Activated naive CD8-positive, alpha-beta T cell treated with anti-CD3 and anti-CD28 coated beads, Interleukin-2, amount 10 ng/mL, durations not matched to agents 7 days and 5 days (primary cell): ENCODE measurements at places on chromosomes 5 and 9. TPM values are rescaled to one million over a fixed set of nuclear protein-coding genes. Genes with fewer than 3 reads are reported as not detected.

ZFP2 gene
- total RNA-seq = 0.89 TPM

ANKRD18B gene
- not detected for total RNA-seq

GRCh38 chr5:165573445-165573844, 2068.0 kb downstream of the MAT2B start:
- DNase-seq = no peak

DNA sequence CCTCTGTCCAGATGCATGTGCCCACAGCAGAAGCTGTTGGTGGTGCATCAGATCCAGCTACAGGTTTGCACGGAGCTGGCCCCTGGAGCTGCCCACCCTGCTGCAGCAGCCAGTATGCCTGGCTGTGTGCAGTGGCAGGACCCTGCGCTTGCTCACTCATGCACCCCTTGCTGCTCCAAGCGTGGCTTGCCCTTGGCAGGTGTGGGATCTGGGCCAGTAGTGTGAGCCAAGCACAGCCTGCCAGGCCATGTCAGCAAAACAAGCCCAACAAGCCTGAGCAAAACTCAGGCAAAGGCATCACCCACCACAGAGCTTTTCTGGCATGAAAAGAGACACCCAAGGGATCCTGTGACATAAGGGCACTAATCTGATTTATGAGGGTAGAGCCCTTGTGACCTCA, 18.3 kb upstream of the ECPAS start:
- DNase-seq = no peak
